ENCODE measurements at places on chromosomes 7 and 10. TPM values are rescaled to one million over a fixed set of nuclear protein-coding genes. Genes with fewer than 3 reads are reported as not detected.

GRCh38 chr10:116099023-116099420, 174.0 kb downstream of the GFRA1 start:
- no peak for DNase-seq

DNA sequence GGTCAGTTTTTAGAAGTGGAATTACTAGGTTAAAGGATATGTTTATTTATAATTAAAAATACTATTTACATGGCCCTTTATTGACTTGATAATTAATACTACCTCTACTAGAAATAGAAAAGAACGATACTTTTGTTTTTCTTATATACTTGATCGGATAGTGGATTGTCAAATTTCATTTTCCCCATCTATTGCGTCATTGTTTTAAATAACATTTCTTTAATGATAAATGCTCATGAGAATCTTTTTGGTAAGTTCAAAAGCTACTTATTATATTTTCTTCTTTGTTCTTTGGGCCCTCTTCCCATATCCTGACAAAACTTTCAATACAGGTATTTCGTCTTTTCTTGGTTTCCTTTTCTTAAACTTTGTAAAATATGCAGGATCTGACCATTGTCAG, 392.4 kb downstream of the PHF14 start:
- DNase-seq, result no peak

GRCh38 chr10:81414038-81414437, 461.0 kb upstream of the NRG3 start:
- DNase-seq, result no peak

Gene ANKRD30A
- total RNA-seq, result not detected

GRCh38 chr7:113060100-113060499, 26.5 kb downstream of the GPR85 start:
- no peak for DNase-seq
